T-helper 9 cell (primary cell): ENCODE measurements at places on chromosomes 5 and 9.

DNA sequence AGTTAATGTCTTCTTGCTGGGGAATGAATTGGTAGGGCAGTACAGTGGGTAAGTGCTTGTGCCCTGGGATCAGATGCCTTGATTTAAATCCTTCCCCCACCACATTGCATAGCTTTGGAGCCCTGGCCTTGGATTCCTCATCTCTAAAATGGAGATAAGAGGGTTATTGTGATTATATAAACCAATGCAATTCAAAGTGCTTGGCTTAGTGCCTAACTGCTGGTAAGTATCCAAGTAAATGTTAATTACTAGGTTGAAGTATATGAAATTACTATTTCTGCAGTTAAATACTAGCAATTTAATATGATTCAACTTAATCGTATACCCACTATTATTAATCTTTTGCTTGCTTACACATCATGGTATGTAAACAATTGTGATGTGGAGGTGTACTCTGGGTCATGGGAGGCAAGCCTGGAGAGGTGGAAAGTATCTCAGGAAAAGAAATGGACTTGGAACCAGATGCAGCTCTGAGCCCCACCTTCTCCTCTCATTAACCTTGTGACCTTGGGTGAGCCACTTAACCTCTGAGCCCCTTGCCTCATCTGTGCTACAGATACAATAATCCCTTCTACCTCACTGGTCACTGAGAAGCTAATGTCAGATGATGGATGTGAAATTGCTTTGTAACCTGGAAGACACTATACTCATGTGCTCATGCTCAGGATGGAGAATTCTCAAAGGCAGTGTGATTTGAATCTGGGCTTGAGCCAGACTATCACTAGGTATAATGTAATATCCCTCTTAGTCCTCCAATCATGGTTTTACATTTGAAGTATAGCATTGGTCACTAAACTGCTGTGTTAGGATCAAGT is 23.8 kb downstream of the NEUROG1 start:
- no peak for DNase-seq

DNA sequence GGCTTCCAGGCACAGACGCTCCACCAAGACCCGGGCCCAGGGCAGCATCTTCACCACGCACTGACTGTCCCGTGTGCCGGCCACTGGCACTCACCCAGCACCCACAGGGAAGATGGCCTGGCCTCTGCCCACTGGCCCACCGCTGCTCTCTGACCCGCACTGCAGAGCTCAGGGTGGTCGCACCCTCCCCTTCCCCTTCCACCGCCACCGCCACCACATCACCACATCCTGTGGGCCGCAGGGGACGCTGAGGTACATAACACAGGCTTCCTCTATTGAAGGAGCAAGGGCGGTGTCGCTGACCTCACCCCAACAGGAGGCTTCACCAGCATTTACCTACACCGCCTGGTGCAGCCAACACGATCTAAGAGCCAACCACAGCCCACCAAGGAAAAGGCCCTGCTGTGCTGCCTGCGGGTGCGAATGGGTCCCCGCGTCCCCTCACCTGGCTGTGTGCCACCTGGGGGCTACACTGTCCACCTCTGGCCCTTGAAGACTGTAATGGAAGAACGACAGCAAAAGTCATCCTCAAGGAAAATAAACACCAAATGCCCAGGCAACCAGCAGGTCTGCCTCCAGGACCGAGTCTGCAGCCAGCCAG is 101.8 kb downstream of the CAMSAP1 start:
- DNase-seq: no peak

DNA sequence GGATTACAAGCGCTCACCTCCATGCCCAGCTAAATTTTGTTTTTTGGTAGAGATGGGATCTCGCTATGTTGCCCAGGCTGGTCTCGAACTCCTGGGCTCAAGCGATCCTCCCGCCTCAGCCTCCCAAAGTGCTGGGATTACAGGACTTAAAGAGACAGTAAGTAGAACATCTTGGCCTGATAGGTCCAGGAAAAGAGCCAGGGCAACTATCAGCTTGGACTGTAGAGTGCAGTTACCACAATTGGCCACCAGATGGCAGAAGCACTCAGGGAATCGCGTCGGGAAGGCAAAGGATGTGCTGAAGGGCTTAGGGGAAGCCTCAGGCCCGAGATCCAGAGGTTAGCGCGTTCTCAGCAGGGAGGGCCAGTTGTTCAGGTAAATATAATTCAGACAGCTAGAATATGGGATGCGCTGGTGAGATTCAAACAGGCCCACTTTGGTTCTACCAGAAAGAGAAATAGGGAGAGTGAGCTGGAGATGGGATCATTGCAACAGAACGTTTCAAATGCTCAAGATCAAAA is 21.5 kb downstream of the C9orf57 start:
- DNase-seq: peak; percentile 54

GRCh38 chr5:64384765-64385164 is 121.0 kb upstream of the RGS7BP start:
- DNase-seq: no peak

DNA sequence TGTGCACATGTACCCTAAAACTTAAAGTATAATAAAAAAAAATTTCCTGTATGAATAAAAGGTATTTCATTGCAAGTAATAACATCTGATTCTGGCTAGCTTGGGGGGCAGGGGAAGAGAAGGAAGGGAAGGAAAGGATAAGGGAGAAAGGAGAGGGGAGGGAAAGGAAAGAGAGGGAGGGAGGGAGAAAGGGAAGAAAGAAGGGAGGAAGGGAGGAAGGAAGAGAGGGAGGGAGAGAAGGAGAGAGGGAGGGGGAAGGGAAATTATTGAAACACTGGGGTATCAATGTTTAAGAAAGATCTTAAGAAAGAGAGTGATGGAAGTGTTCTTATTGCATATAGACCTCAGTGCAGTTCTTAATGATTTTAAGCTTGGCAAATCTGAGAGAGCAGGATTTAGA is 129.8 kb upstream of the ZNF366 start:
- no peak for DNase-seq

DNA sequence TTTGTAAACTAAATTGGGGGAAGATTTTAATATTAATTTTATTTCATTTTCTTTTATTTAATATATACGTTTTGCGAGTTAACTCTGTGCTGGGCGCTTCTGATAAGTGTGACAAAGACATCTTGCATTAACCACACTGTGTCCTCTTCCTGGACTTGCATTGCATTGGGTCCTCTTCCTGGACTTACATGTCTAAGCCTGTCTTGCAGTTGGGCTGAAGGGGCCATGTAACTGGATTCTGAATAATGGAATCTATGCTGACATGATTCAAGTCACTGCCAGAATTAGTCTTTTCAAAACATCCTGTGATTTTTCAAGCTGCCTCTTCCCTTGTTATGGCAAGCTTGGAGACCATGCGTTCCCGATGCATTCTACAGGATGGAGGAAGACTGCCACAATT is 122.6 kb downstream of the TRIM32 start:
- no peak for DNase-seq

DNA sequence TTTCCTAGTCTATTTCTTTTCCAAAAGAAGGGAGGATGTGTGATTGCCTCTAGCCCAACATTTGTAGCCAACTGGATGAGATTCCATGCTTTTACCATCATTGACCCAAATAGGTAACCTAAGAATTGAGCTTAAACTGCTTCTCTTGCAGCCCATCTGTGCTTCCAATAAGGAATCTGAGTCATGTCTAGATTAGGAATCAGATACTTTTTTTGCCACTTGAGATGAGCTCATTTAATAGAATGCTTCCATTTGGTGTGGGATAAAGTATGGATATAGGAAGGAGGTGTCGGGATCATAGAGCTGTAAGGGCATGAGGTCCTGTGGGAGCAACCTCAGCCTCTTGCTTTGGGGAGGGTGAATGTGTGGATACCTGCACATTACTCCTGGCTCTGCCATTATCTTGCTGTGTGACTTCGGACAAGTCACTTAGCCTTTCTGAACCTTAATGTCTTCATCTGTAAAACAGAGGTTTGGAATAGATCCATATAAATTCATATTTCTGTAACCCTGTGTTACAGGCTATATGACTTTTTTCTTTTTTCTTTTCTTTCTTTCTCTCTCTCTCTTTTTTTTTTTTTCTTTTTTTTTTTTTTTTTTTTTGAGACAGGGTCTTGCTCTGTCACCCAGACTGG is 56.2 kb downstream of the MAP1B start:
- DNase-seq: no peak

DNA sequence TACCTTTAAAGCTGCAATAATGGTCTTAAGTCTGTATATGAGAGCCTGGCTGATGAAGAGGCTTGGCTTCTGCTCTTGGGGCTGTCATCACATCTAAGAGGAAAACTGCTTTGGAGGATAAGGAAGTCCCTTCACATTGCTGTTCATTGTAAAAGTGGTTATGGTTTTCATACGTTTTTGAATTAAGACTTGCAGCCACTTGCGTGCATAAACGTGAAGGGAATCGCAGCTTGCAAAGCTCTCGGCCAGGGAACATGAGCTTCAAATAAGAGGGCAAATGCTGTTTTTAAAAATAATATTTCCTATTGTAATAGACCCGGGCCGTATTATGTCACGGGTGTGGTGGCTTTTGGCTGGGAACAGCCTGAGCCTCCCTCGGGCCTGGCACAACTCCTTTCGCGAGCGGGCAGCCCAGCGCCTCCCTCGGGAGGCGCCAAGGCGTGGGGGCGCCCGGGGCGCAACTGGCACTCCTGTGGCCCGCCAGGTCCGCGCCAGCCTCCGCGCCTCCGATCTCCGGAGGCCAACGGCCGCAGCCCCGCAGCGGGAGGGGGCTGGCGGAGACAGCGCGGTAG is 538 bp upstream of the ARHGEF28 start:
- no peak for DNase-seq

- no peak for DNase-seq
Measured at GRCh38 chr9:78332381-78332780, 35.5 kb downstream of the PSAT1 start.

- no peak for DNase-seq
Measured at GRCh38 chr5:1523480-1523792, 324 bp downstream of the LPCAT1 start.

DNA sequence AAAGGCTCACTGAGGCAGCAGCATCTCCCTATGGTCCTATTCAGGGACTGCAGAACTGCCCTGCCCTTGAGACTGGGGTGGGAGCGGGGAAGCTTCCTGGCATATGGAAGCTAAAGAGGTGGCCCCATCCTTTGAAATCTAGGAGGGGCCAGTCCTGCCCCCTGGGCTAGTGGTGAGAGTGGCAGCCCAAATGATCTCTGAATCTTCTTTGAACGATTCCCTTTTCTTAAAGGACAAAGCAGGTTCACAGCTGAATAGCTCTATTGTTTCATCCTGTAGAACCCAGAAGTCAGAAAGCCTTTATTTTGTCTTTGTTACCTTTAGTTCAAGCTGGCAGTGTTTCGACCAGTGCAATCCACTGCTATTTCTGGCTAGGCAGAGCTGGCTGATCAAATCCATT is 741.9 kb downstream of the IRX1 start:
- no peak for DNase-seq

GRCh38 chr9:89494199-89494598 is 3.7 kb downstream of the SEMA4D start:
- no peak for DNase-seq

DNA sequence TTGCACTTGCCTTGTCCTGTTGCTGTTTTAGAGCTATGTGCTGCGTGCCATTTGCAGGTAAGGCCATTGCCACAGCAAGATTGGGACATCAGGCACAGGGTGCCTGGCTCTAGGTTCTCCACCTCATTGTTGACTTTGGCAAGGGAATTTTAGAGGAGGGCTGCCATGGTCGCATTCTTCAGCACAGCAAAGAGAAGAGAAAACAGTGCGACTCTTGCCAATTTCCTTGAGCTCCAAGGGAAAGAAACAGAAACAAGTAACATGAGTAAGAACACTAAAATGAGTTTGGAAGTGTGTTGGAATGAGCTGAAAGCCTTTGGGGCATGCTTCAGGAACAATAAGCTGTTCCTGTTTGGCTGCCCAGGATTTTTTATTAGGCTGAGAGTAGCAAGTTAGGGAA is 188.1 kb upstream of the IL12B start:
- DNase-seq: no peak

DNA sequence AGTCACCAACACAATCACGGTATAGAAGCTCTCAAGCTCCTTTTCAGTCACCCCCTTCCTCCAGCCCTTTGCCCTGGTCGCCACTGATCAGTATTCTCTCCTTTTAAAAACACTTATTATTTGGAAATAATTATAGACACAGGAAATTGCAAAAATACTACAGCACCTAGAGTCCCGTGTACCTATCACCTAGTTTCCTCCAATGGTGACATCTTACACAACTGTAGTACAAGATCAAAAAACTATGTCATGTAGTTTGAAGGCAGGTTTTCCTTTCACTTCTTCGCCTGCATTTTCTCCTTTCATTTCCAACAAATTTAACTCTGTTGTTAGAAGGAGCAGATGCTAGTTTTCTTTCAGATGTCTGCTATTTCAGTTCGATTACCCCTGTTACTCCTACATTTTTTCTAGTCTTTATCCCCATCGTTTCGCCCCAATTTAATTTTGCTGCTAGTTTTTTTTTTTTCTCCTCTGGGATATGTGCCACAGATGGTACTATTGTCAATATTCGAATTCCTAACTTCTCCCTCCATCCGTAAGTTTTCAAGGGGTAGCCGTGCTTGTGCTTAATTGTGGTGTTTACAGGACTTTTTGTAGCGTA is 612 bp upstream of the ATG10 start:
- no peak for DNase-seq

- no peak for DNase-seq
Measured at GRCh38 chr5:80607832-80608231, 37.8 kb upstream of the ANKRD34B start.

DNA sequence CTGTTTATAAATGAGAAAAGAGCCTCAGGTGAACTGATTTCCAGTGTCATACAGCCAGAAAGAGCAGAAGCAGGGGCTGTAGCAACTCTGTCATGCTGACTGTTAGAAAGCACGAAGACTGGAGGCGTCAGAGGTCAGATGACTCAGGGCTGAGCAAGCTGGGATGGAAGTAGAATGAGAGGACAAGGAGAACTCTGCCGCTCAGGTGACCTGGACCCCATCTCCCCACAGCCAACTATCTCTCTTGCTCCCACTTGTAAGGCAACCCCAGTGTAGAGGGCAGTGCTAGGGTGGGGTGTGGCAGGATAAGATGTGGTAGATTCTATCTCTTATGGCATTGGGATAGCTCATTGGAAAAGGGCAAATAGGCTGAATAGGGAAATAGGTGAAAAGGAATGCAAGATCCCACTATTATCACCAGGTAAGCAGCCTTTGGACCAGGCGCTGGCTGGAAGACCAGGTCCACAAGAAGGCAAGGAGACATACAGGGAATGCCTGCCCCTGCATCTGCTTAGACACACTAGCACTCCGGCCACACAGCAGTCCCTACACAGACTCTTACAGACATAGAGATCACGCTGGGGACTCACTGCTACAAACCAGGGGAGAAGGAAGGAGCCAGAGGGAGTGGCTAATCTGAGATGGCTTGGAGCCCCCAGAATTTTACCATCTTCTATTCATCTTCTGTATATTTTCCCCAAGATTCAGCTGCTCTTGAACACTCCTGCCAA is 21.2 kb upstream of the LOX start:
- DNase-seq: no peak

DNA sequence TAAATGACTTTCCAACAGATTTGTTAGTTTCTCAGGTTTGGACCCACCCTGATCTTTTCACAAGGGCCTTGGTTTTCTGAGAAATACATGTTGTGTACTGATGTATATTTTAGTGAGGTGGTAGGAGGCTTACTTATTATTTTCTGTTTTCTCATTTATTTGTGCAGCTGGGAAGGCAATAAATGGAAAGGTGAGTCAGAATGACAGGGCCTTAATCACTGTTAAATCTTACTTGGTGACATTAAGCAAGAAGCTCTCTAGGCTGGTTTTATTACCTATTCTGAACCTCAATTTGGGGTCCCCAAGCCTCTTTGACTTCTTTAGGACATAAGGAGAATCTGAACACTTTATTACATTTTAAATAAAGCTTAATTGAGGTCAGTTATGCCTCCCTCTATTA is 214.0 kb upstream of the DAB2 start:
- no peak for DNase-seq

- no peak for DNase-seq
Measured at GRCh38 chr5:34639852-34640626, 16.1 kb upstream of the RAI14 start.

GRCh38 chr5:59842999-59843398 is 50.5 kb downstream of the PDE4D start:
- no peak for DNase-seq
